ENCODE measurements at places on chromosomes 3 and 15.

DNA sequence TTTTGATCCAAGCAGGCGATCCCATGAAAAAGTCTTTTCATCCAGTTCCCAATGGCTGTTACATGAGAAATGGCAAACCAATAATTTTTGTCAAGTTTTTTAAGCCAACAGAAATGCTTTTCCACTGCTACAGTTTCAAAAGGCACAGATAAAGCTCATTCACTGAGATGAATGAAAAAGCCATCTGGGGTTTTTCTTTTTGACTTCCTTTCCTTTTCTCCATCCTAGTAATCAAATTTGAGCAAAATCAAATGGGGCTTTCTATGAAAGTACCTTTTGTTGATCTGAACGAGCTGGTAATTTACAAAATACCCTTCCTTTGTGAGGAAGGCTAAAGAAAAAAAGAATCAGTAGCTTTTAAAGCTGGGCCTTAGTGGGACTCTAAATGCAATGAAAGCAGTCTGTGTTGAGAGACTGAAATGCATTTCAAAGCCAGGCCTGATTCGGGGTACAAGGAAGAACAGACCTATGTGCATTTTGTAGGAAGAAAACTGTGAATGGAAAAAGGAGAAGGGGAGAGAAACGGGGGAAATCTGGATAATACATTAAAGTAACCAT lies 185.2 kb upstream of the DNAJC19 start:
- DNase-seq, result no peak

DNA sequence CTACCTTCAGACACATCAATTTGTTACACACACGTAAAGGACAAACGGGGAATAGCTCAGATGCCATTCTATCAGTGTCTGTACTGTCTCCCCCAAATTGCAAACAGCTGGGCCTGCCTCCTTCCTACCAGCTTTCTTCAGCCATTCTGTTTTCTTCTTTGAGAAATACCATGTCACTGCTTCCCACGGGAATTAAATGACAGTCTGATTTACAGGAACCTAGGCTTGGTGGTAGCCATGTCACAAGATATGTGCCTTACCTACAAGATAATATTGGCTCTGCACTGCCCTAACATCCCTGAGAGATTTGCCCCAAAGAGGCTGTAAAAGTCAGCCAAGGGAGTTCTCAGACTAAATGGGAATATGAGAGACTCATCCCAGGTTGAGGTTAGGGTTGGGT lies 308.3 kb downstream of the LRTM1 start:
- no peak for DNase-seq

GRCh38 chr3:72492240-72492639 lies 356.0 kb downstream of the SHQ1 start:
- no peak for DNase-seq

DNA sequence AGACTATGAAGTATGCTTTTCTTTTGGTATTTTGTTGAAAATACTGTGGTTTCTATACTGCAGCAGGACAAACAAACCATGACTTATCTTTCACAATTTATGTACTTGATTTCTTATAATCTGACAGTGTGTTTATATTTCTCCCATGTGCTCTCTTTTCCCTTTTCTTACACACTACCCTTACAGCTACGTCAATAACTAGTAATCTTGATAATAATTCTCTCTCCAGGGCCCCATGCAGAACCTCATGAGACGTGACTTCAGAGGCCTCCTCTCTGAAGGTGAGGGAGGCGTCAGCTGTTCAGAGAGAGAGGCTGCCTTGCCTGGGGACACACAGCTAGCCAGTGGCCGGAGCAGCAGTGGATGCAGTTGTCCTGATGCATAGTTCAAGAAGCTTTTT lies 35.9 kb downstream of the KY start:
- no peak for DNase-seq

DNA sequence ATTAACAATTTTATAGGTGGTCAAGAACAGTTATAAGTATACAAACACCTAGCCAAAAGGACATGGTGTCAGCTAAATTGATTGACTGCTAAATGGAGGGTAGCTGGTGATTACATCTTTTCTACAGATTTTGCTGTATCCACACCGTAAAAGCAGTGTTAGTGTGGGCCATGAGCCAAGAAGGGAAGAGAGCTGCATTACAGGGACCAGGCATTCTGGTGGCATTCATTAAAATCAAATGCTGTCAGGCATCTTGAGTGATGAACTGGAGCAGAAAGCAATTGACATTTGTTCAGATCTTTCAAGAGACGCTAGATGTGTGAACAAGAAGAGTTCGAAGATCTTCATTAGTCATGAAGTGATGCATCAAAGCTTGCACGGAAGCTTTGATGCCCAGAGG lies 177.9 kb downstream of the ARPP21 start:
- no peak for DNase-seq

GRCh38 chr3:46811615-46812236 lies 51.5 kb downstream of the MYL3 start:
- DNase-seq, result no peak

DNA sequence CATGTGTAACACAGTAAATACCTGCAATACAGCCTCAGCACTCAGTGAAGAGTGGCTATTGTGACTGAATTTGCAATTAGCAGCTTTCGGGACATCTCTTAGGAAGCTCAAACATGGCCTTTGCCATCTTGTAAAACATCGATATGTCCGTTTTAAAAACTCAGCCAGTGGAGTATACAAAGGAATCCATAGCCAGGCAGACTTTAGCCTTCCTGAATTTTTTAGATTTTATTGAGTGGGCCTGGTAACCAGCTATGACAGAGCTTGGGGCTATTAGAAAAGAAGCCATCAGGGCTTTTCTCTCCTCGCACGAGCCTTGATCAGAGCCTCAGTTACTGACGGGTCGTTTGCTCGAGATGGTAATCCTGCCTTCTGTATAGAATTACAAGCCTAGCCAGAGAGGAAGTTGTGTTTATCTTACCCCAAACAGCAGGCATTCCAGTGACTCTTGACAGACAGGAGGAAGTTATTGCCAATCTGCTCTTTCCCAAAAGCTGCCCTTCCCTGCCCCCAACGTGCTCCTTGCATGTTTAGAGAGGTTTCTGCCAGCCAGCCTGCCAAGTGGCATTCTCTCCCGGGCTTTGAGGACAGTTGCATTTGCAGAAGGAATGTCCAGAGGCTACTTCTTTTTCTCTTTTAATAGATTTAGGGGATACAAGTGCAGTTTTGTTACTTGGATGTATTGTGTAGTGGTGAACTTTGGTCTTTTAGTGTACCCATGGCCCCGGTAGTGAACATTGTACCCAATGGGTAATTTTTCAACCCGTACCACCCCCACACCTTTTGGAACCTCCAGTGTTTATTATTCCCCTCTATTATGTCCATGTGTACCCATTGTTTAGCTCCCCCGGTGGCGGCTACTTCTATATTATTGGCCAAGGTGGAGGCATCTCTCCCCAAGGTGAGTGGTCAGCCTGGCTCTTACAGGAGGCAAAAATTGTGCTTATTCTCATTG lies 40.6 kb downstream of the ITPR1 start:
- no peak for DNase-seq

- no peak for DNase-seq
Measured at GRCh38 chr15:99098426-99098825, 6.5 kb upstream of the SYNM start.

GRCh38 chr15:65818927-65819562 lies 27.0 kb upstream of the DENND4A start:
- DNase-seq, result no peak

GRCh38 chr15:65044724-65045481 lies at the start of gene SLC51B:
TSS of gene SLC51B (plus strand) at chr15:65045387. CDS start at chr15:65050005, 4,618 bp downstream.
- DNase-seq, result no peak

DNA sequence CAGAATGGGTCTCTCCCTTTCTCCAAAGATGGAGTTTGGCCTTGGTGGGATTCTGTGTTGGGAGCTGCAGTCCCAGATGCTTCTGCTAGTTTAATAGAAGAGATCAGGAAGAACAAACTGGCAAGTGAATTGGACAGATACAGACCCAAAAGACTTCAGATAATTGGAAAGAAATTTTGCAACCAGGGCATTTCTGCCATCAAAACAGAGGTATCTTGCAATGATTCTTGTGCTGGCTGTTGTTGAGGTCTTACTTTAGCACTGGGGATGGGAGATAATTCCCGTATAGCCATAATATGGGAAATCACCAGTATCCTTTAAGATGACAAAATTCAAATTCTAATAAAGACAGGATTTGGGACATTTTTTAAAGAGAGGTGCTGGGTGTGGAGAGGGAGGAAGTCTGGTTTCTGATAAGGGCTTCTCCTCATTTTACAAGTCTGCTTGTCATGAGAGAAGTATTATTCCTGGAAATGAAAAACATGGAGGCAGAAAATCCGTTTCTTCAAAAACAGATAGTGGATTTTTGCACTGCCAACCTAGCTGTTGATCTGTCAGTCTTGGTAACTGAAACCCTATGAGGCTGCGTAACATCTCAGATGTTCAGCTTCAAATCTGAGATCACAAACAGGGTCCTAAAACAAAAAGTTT lies 40.1 kb downstream of the FNDC3B start:
- DNase-seq, result no peak

- DNase-seq, result no peak
Measured at GRCh38 chr3:181629029-181629428, 82.7 kb upstream of the SOX2 start.

DNA sequence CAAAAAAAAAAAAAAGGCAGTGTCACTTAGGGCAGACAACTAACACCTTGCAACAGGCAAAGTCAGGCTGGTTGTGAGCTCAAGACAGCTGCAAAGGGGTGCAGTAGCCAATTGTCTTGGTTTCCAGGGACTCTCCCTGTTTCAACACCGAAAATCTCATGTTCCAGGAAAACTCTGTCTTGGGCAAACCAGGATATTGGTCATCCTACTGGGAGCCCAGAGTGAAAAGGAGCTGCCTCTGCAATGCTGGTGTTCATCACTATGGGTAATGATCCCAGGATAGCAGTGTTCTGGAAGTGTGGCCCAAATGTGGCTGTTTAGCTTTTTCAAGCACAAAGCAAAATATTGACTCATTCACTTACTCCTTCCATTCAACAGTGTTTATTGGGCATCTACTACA lies 82.6 kb downstream of the ARHGAP31 start:
- no peak for DNase-seq

- DNase-seq, result no peak
Measured at GRCh38 chr15:38024293-38025091, 90.1 kb downstream of the TMCO5A start.

DNA sequence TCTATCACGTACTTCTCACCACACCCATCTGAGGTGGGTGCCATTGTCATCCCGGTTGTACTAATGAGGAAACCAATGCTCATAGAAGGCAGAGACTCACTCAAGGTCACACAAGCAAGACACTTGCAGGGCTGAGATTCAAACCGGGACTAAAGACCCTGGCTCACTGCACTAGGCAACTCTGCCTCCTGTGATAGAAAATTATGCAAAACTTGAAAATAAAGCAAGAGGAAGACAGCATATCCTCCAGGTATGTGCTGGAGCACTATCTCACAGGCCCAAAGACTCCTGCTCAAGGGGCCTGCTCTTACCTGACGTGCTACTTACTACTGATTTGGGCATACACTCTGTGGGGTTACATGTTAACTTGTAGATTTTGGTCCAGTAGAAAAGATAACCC lies 25.6 kb downstream of the ANXA2 start:
- DNase-seq, result no peak

- DNase-seq, result peak; percentile 79
Measured at GRCh38 chr15:31474059-31474868, 147.6 kb downstream of the KLF13 start.

- no peak for DNase-seq
Measured at GRCh38 chr3:156207802-156208685, 87.7 kb downstream of the KCNAB1 start.

GRCh38 chr3:160135851-160136250 lies 89.4 kb upstream of the C3orf80 start:
- no peak for DNase-seq

DNA sequence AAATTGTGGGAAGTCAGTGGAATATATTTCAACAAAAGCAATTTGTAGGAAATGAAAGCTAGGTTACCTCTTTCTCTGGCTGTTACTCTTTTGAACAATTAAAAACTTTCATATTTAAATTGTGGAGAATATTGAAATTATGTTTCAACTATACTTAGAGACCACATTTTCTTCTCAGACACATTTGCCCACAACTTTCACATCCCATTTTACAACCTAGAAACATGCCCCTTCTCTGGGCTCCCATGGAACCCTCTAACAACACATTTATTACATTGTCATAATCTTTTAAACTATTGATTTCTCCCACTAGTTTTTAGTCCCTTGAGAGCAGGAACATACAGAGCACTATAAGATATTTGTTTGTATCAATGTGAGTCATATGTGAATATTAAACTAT lies 211.7 kb upstream of the TTC14 start:
- DNase-seq, result no peak

GRCh38 chr3:73030073-73030597 lies 31.3 kb upstream of the EBLN2 start:
- DNase-seq, result no peak

DNA sequence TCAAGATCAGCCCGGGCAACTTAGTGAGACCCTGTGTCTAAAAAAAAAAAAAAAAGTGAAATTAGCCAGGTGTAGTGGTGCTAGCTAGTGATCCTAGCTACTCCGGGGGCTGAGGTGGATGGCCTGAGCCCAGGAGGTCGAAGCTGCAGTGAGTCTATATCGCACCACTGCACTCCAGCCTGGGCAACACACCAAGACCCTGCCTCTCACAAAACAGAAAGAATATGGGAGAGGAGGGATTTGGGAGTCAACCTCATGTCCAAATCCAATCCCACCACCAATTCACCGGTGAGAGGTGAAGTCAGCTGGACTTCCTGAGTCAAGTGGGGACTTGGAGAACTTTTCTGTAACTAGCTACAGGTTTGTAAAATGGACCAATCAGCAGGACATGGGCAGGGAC lies 80.5 kb upstream of the MFGE8 start:
- DNase-seq, result no peak

DNA sequence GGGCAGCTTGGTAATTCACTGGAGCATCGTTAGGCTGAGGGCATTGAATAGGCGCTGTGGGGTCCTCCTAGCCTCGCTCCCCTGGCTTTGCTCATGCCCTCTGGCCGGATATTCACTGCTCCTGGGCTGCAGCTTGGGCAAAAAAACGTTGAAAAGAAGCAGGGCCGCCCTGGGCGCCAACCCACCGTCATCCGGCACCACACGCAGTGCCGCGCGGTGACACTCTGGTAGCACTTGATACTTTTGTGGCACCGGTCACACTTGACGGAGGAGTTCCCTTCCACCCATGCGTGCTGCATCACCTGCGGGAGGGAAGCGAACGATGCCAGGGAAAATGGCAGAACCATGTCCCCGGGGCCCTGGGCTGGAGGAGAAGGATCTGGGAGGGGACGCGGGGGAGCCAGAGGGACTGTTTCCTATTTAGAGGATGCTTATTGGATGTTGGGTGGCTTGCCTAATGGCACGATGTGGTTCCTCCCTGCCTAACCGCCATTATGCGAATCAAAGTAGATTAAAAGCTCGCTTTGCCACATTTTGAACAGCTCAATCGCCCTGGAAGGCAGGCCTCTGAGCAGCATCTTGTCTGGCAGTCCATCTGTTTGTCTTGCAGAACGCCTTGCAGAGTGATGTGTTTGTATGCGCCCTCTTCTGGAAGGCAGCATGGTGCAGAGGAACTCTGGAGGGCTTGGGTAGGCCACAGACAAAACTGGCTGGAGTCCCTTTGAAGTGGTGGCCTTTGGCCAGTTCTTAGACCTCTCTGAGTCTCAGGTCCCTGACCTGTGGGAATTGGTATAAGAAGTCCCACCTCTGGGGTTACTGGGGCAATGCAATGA lies 93.2 kb downstream of the DGKG start:
- DNase-seq, result no peak
